ENCODE measurements at places on chromosomes 16 and 17.

DNA sequence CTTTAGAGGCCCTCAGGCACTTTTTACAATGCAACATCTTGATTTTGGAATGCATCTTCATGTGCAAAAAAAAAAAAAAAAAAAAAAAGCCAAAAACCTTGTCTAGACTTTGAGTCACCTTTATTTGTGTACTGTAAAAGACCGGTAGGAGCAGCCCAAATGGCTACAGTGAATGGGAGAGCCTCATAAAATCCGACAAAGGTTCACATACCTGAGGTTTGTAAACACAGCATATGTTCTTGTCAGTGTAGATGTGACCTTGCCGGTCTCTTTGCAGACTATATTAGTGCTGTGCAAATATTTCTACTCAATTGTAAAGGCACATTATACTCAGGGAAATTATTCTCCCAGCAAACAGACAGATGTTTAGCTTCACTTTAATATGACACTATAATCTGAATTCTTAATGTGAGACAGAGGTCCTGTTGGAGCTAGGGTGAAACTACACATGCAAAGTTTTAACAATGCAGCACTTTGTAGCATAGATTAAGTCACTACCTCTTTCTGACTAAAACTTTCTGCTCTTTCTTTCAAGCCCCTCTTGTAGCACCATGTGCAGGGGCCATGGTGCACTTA, 211.3 kb downstream of the CA10 start:
- no peak for DNase-seq

- DNase-seq, result no peak
These were observed 16.3 kb upstream of the CACNG4 start for GRCh38 chr17:66948061-66948750.

DNA sequence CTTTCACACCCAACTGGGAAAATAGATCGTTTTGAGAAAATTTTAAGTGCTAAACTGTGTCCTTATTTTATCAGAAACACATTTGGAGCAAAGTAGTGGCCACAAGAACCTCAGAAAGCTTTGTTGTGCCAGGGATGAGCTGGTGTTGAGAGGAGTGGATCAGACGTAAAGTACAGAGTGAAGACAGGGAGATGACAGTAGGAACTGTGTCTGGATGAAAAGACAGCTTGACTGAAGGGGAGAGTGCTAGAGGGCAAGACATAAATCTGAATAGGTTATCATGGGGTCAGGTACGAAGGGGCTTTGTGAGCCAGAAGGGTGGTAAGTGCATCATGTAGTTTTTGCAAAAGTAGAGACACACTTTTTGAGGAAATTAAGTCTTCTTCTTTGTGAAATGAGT, 39.3 kb upstream of the CARMIL2 start:
- no peak for DNase-seq

DNA sequence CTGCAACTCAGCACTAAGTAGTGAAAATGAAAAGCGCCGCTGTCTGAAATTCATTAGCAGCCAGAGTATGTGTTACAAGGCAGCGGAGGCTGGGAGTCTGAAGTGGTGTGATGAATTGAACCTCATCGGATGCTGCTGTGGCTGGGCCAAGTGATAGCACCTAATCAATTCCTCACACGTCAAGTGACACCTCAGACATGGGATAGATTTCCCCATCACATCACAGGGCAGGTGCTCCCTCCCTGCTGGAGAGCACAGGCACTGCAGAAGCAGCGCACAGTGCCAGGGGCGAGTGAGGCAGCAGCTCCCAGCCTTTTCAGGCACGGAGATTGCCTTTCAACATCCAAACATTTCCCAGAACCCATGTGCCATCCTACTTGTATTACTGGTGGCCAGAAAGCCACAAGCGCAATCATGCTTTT, 32.2 kb downstream of the DRC3 start:
- DNase-seq, result no peak

DNA sequence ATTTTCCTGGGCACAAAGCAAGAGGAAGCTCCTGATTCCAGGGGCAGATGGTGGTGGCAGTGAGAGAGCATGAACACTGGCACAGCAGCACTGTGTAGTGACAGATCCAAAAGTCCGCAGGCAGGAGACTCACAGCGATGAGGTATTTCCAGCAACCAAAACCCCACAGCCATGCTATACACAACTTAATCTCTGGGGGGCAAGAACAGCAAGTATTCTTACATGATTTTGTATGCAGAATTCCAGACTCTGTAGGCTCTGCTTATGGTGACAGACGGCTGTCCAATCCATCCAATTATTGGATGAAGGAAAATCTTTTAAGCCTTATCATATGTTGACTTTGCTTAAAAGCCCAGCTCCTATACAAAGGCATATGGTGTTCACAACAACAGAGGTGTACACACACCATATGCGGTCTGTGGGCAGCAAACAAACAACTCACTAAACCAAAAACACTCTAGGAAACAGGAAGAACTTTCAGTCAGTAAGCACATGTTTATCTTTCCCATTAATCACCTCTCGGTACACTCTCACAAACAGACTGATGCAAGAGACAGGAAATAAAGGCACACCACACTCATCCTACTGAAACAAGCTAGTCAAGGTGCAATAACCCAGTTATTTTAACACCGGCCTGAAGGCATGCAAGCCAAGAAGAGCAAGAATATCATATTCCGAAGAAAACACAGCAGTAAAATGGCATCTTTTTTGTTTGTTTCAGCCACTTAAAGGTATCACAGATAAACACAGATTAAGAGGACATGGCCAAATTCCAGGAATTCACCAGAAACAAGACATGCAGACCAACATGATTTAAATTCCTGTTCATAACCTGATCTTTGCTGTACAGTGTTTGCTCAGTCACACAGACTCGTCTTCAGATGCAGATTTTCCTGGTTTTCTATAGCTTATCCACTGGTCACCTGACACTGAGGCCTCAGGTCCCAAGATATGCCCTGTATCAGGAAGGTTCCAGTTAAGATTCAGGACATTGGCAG, 47.8 kb downstream of the ERN1 start:
- no peak for DNase-seq
